ENCODE measurements at places on chromosomes 1 and 21.

- H3K36me3 ChIP-seq: no peaks in the 10 kb centered on the region
- H3K4me3 ChIP-seq: no peak overlapping the region
- no peak for DNase-seq
- no peaks in the 10 kb centered on the region for H3K27me3 ChIP-seq
- no peak overlapping the region for H3K27ac ChIP-seq
Measured at GRCh38 chr1:93662481-93663207, 19.0 kb downstream of the BCAR3 start.

- H3K27ac ChIP-seq: no peak overlapping the region
- H3K4me3 ChIP-seq: no peak overlapping the region
- no peaks in the 10 kb centered on the region for H3K4me1 ChIP-seq
Measured at GRCh38 chr1:36481091-36481490, 1.6 kb downstream of the CSF3R start.

DNA sequence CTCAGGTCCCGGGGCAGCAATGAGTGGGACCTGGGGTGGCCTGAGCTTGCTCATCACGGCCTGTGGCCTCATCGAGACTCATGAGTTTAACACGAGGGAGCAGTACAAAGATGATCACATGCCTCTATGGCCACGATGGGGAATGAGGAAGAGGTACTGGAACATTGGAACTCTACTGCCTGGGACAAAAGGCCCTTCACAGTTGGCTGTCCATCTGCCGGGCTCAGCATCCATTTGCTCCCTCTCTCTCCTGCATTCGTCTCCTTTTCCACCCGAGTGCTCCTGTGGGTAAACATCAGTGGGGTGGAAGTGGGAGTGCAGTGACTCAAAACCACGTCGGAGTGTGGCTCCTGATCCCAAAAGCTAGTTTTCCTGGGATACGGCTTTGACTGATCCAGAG lies 124.9 kb downstream of the KAZN start:
- H3K4me3 ChIP-seq: no peak overlapping the region
- H3K27ac ChIP-seq: no peak overlapping the region
- no peaks in the 10 kb centered on the region for H3K27me3 ChIP-seq
- H3K4me1 ChIP-seq: peaks cover 6% of the 10 kb centered on the region

DNA sequence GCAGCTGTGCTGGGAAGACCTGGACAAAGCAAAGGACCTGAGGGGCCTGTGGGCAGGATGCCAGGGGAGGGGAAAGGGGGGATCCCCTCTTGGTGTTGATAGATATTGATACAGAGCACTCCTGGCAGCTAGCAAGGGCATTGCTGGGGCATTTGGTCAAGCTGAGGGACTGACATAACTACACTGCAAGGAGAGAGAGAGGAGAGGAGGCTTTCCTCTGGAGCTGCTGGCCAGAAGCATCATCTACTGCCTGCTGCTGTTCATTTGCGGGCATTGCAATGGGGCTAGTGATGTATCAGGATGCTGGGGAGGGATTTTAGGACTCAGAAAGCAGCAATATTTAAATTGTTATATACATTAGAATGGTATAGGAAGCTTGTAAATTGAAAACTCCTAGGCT lies 142.0 kb downstream of the ZNF648 start:
- H3K27me3 ChIP-seq: no peaks in the 10 kb centered on the region
- no peak overlapping the region for H3K4me3 ChIP-seq
- H3K27ac ChIP-seq: no peak overlapping the region
- no peaks in the 10 kb centered on the region for H3K36me3 ChIP-seq
- no peak for DNase-seq
- no peaks in the 10 kb centered on the region for H3K4me1 ChIP-seq

GRCh38 chr1:78068681-78069283 lies 23.0 kb downstream of the GIPC2 start:
- no peak overlapping the region for H3K27ac ChIP-seq
- DNase-seq: no peak
- no peaks in the 10 kb centered on the region for H3K27me3 ChIP-seq

DNA sequence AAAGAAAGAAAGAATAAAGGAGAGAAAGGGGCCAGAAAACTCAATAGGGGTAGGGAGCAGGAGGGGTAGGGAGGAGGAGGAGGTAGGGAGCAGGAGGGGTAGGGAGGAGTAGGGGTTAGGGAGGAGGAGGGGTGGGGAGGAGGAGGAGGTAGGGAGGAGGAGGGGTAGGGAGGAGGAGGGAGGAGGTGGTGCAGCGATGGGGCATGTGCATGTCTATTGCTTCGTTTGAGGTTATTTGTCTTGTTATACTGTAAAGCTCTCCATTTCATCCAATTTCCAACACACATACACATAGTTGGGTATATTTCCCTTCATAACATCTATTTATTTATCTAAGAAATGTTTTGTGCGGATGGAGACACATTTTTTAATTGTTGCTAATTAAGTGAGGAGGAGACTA lies 19.7 kb downstream of the RGS1 start:
- no peaks in the 10 kb centered on the region for H3K27me3 ChIP-seq
- H3K4me1 ChIP-seq: no peaks in the 10 kb centered on the region
- no peak overlapping the region for H3K4me3 ChIP-seq

Data from iPS DF 6.9 (cell line).